ENCODE measurements at places on chromosomes 3 and 15.
A peak's percentile ranks its signal among the peaks of the same experiment; 100 is the strongest.

- no peak for DNase-seq
Observed at GRCh38 chr15:88301311-88301710, 44.8 kb upstream of the NTRK3 start.

GRCh38 chr3:61673651-61674050, 112.3 kb downstream of the PTPRG start:
- no peak for DNase-seq

DNA sequence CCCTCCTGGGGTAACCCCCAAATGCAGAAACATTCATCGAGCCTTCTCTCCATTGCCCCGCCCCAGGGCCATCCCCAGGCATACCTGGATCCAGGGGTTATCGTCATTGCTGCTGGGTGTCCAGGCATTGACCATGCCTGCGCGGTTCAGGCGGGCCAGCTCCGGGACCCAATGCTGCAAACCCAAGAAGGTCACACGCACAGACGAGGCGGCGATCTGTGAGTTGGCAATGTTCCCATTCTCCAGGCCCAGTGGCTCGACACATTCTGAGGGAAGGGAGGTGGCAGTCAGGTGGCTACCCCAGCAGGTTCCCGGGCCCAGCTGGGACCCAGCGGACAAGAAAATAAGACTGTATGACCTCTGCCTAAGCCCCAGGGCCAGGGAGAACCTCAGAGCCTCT, 6.1 kb downstream of the MFGE8 start:
- DNase-seq = no peak

DNA sequence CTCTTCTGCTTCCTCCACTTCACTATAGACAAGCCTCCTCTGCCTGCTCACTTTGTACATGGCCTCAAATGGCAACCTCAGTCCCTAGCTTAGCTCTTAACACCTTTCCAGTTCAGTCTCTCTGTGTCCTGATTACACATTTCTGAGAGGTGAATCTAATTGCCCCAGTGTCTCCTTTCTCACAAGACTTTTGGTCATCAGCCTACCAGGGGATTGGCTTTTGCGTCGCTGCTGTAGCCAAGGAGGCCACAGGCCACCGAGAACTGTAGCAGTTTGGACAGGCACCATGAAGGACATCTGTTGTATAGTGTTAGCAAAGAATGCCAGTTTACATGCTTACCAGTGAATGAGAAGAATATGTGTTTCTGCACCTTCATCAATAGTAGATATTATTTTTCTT, 8.5 kb downstream of the IREB2 start:
- DNase-seq = no peak

GRCh38 chr3:141372656-141373055, 4.4 kb downstream of the ZBTB38 start:
- no peak for DNase-seq

DNA sequence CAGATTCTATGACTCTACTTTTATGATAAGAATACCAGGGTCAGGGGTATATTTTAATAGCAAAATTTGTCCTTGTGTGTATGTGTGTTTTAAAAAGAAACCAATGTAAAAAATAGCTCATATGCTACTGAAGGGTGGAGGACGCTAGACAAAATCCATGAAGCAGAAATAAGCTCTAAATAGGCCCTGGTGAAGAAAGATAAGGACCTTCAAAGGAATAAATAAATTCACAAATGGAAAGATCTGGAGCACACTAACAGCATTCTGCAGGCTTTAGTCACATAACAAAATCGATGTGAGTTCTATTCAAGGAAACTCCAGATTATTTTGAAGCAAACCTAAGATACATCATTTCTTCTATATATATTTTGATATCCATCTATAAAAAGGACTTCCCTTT, 27.2 kb upstream of the ATP11B start:
- DNase-seq = no peak

DNA sequence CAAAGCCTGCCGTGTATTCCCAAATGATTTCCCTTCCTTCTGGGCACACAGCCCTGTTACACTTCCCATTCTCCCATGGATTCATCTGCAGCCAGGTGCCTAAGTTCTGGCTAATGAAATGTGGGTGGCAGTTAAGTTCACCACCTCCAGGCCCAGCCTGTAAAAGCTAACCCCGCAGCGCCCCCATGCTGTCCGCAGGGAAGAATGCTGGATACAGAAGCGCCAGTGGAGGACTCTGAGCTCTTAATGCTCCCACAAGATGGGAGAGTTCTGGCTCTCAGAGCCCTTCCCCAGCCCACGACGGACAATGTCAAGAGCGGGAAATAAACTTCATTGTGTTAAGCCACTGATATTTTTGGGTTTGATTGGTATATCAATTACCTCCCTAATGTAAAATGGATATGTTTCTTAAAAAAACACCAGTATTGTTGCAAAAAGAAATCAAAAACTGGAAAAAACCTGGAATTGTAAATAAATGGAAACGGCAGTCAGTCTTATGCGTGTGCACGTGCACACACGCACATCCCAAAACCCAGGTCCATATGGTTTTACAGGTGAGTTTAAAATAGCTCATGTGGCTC, 37.7 kb upstream of the FGD5 start:
- peak; percentile 31 for DNase-seq

- no peak for DNase-seq
Observed at GRCh38 chr3:150996731-150997130, 24.2 kb upstream of the CLRN1 start.

DNA sequence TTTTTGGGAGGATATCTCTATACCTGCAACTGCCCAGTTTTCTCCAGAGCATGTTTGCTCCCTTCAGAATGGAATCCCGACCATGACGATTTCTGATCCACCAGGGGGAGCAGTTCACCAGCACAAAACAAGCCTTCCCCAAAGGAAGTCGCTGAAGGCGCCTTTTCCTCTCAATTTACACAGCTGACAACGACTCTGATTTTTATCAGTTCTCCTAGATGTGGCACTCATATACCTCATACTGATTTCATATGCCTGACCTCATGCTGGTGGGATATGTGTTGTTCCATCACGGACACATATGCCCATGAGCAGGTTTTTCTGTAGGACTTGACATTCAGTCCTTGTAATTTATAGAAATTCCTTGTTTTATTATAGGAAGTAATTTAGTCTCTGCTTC, 1028.2 kb downstream of the MCTP2 start:
- DNase-seq = peak; percentile 78

GRCh38 chr3:48635222-48636021, at the start of gene SLC26A6:
Gene SLC26A6 (minus strand): TSS chr3:48635461. CDS start chr3:48635393, 68 bp downstream.
- peak; percentile 94 for DNase-seq

DNA sequence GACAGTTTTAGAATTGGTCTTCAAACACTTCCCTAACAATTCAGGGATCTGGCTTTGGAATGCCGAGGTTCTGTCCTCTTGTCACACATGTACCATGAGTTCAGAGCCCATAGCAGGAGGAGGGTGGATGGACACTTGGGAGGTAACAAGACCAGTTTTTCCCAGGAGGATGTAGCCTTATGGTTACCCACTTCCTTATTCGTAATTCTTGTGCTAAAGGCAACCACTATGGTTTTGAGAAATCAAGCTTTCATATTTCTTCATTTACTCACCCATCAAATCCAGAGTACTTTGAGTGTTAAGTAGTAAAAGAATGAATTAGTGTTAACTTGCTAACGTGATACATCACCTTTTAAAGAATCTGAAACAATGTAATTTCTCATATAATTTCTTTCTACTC, 479.6 kb upstream of the ALCAM start:
- peak; percentile 44 for DNase-seq

- no peak for DNase-seq
Observed at GRCh38 chr15:42036966-42037365, 16.1 kb upstream of the PLA2G4E start.

- no peak for DNase-seq
Observed at GRCh38 chr3:145817870-145818483, 343.0 kb downstream of the PLOD2 start.

DNA sequence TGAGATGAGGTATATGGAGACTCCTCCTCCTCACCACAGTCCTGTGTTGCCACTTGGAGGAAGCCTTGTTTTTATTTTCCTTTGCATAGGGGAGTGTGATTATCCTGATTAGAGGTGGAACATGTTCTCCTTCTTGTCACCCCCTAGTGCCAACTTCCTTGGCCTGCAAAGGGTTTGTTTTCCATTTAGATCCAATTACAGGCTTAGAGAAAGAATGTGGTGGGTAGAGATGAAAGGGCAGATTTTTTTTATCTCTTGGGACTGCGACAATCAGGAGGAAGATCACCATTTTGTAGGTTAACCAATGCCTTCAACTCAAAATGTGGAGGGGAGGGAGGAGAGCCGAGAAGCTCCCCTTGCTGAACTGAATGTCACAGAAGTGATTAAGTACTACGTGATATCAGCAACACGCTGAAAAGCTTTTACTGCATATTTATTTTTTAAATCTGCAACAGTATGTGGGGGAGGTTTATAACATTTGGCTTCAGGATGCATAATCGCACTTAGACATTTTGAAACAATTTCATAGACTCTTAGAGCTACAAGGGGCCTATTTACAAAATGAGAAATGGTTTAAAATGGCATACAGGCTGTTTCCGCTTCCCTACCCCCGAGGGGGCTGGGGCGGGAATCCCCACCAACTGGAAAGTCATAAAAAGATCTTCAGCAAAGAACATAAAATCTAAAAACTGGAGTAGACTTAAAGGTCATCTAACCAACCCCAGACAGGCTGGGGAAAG, 2.4 kb downstream of the LMCD1 start:
- no peak for DNase-seq

- no peak for DNase-seq
Observed at GRCh38 chr3:133419151-133419909, 19.5 kb downstream of the BFSP2 start.

- no peak for DNase-seq
Observed at GRCh38 chr15:75791337-75791713, 51.9 kb upstream of the UBE2Q2 start.

DNA sequence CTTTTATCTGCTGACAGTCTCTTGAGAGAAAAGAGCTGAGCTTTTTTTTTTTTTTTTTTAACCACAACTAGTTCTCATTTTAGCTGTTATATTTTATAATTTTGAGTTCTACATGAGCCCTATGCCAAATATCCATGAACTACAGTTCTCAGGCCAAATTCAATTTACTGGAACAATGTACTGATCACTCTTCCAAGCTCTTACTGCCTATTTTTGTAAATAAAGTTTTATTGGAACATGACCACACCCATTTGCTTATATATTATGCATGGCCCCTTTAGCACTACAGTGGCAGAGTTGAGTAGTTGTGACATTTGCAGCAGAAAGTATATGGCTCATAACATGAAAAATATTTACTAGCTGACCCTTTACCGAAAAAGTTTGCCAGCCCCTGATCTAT, 129.2 kb upstream of the SKOR1 start:
- DNase-seq = no peak

DNA sequence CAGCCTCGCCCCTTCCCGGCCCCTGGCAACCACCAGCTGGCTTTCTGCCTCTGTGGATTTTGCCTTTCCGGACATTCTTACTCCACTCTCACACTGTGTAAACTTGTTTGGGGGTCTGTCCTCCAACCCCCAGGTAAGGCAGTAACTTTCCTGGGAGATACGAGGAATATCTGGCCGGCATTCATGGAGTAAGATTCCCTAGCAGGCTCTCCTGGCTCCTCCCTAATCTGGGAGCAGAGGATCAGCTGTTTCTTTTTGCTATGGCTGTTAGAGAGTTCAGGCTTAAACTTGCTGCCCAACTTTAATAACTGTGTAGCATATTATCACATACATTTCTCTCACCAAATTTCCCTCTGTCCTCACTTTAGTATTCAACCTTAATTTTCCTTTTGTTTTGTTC, 64.3 kb downstream of the IGF2BP2 start:
- DNase-seq = no peak

DNA sequence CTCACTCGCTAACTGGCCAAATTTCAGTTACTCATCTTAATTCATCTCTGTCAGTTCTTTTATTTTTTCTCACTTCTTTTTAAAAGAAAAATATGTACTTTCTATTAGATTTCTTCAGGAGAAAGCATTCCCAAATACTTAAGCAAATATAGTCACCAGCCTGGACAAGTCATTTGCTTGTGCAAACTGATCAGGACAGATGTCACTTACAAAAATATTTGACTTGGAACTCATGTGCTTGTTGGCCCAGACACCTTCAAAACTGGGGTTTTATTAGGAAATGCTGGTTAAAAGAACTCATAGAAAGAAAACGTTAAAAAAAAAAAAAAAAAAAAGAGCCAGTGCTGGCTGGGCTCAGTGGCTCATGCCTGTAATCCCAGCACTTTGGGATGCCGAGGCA, 31.3 kb upstream of the FOXP1 start:
- no peak for DNase-seq

DNA sequence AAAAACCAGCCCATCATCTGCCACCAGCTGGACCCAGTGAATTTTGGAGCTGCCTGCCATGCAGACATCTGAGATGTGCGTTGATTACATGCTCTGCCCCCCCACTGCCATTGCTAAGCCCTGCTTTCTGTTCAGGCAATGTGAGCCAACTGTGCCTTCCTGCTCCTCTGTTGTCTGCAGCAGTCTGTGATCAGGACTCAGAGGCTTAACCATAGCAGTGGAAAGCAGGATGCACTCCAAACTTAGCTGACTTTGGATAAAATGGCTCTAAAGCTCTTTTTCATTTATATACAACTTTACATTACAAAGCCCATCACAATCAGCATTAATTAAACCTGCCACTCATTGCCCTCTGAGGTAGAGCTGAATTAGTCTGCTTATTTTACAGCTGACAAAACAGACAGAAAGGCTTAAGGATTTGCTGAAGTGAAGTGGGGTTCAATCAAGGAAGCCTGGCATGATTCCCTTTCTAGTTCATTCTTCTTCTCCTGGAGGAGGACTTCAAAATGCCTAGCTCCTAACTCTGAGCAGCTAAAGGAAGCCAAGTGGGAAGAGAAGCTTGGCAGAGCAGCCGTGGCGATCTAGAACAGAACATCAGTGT, 15.7 kb upstream of the RPS27L start:
- DNase-seq = no peak

- no peak for DNase-seq
Observed at GRCh38 chr3:13532085-13532484, 16.8 kb upstream of the FBLN2 start.

DNA sequence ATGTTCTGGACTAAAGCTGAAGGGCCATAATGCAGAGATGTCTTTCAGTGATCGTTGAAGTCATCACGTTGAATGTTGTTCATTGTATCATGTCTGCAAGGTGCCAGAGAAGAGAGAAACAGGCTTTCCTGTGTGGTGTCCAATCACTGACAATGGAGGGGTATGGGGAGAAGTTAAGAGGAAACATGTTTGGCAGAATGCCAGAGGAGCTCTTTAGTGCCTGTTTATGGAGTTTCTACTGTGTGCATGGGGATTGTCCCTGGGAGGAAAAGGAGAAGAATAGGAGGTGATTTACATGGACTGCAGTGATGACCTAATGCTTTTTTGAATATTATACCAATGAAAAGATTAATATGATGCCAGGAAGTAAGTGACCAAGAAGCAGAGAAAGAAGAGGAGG, 11.7 kb downstream of the SCAANT1 start:
- no peak for DNase-seq

- DNase-seq = no peak
Observed at GRCh38 chr3:175885231-175885766, 1026.2 kb downstream of the NAALADL2 start.

DNA sequence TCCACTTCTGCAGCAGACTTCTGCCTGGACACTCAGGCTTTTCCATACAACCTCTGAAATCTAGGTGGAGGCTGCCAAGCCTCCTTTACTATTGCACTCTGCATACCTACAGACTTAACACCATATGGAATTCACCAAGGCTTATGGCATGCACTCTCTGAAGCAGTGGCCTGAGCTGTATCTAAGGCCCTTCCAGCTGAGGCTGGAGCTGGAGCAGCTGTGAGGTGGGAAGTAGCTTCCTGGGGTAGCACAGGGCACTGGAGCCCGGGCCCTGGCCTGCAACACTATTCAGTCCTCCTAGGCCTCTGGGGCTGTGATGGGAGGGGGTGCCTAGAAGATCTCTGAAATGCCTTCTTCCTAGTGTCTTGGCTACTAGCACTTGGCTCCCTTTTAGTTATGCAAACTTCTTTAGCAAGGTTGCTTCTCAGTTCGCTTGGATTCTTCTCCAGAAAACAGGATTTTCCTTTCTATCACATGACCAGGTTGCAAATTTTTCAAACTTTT, 186.6 kb upstream of the RORA start:
- no peak for DNase-seq
